MG63 (cell line): ENCODE measurements at places on chromosomes 1 and 21.
A peak's percentile ranks its signal among the peaks of the same experiment; 100 is the strongest.

DNA sequence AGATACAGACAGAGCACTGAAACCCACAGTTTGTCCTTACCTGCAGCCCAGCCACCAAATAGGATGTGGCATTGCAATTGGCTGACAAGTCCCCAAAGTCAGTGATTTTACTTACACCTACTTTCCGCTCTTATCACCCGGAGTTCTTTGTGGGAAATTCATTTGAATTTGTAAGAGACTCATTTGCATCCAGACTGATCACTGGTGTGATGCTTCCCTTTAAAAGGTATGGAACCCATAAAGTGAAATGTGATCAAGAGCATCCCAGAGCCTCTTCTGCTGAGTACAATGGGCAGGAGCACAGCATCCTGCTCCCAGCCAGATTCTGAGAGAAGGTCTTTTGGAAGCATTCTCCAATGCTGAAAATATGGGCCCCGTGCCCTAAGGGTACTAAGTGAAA lies 161.4 kb downstream of the DAB1 start:
- no peak for DNase-seq

GRCh38 chr1:208203848-208204609 lies 40.2 kb downstream of the PLXNA2 start:
- DNase-seq: peak; percentile 63

- no peak for DNase-seq
These were observed 73.2 kb downstream of the ZC3H11B start for GRCh38 chr1:219539645-219540254.

GRCh38 chr1:168792142-168792541 lies 63.1 kb upstream of the DPT start:
- DNase-seq: no peak

GRCh38 chr1:88052167-88052566 lies 631.9 kb upstream of the PKN2 start:
- no peak for DNase-seq

DNA sequence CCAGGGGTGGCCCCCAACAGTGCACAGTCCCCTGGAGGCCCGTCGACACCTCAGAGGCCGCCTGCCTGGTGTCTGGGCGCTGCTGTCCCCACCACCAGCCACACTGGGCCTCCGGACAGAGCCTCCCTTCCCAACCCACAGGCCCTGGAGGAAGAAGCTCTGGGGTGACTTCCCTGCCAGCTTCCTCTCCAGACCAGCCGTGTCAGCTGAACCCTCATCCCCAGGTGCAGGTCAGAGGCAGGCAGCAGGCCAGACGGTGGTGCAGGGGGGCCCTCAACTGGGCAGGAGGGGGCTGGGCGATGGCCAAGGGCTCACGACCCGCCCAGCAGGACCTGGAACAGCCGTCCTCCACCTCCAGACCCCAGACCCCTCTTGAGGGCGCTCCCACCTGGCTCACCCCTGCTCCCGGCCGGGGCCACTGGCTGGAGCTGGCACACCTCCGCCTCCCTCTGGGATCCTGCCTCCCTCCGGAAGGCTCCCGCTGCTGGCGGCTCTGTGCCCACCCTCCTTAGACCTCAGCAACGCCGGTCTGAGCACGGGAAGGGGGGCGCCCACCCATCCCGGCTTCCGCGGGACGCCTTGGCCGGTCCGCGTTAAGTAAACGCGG lies 520 bp downstream of the TNFRSF18 start:
- DNase-seq: no peak
